Eye (tissue), 1 donor: ENCODE measurements at places on chromosomes 12 and 14.

GRCh38 chr14:22792158-22792557 is 23.1 kb downstream of the SLC7A7 start:
- DNase-seq = no peak

DNA sequence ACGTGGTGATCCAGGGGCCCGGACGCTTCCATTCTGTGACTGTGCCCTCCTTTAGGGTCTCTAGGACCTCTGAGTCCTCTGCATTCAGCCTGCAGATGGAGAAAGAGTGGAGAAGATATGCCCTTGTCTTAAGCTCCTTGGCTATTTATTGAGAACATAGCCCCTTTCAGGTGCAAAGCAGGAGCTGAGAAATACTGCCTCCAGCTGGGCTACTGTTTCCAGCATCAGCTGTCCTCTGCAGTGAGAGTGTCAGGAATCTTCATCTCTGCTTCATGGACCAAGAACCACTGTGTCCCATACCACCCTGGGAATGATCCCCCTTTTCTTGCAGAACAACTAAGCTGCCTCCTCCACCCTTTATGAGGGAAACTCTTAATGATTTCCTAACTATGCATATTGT is 47.8 kb upstream of the CEP83 start:
- no peak for DNase-seq

GRCh38 chr12:118327391-118327790 is 45.3 kb downstream of the TAOK3 start:
- peak; percentile 10 for DNase-seq

GRCh38 chr14:71060825-71061455 is 153.7 kb downstream of the PCNX1 start:
- no peak for DNase-seq

DNA sequence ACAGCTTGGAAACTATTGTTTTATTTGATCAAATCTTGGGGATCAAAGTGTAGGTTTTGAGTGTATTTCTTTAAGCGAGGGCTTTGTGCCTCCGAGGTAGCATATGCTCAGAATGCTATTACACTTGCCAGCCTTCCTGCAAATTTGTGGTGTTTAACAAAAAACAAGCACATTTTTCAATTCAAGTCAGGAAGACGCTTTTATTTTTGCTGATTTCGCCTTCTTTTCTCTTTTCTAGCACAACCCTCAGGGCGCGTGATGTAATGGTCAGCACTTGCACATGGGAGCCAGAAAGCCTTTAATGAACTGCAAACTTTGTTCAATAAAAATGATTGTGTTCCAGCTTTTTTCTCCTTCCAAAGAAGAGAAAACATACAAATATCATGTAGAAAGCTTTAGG is 466.5 kb downstream of the PRKD1 start:
- no peak for DNase-seq

DNA sequence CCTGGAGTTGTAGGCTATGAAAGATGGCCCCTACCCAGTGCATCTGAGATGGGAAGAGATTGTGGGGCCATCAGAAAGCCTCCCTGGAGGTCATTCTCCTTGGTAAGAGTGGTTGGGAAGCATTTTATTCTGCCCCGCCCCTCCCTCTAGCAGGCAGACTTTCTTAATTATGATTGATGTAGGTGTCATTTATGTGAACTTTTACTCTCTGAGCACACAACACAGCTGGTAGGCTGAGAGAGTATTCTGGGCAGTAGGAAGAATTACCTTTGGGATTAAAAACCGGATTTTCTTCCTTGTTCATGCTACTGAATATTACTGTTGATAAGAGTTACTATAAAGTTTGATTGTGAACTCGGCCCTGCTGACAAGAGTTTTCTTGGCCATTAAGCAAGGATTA is 266.8 kb downstream of the TTC6 start:
- no peak for DNase-seq

GRCh38 chr12:124722878-124723277 is 140.8 kb downstream of the SCARB1 start:
- no peak for DNase-seq

GRCh38 chr12:49057888-49058287 is 2.7 kb downstream of the KMT2D start:
- DNase-seq = no peak

- DNase-seq = no peak
Measured at GRCh38 chr14:96648506-96649326, 146.5 kb downstream of the PAPOLA start.

DNA sequence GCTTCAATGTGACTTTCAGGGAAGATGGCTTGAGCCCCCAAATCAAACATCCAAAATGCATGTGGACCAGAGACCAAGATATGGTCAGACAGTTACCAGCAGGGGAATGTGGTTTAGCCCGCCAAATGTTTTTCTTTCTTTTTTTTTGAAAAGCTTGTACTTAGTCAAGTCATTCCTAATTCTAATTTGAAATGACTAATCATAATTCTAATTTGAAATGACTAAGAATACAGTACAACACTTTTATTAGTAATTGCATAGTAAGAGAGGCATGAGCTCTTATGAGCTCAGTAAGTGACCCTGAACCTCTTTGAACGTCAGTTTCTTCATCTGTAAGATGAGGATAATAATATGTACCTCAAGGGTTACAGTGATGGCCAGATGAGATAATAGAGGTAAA is 72.4 kb downstream of the HECTD4 start:
- no peak for DNase-seq

DNA sequence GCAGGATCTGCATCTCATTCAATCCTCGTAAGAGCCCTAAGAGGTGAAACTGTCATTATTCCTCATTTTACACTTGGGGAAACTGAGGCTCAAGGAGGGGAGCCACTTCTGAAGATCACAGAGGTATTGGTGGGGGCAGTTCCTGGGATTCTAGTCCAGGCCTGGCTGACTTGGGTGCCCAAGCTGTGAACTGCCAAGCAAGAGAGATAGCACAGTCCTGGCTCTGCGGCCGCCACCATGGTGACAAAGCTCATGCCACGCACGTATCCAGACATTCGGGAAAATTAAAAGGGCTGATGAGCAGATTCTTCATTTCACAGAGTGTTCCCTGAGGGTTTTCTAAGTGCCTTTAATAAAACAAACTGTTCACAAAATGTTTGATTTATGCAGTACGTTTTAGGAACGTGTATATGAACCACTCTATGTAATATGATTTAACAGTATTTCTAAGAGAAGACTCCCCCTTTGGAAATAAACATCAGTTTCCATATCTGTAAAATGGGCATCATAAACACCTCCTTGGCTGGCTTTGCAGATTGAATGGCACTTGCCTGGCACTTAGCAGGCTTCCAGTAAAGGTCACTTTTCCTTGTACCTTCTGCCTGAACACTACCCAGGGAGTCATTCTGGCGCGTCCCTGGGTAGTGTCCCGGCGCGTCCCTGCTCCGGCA is 84.6 kb downstream of the ACACB start:
- no peak for DNase-seq

DNA sequence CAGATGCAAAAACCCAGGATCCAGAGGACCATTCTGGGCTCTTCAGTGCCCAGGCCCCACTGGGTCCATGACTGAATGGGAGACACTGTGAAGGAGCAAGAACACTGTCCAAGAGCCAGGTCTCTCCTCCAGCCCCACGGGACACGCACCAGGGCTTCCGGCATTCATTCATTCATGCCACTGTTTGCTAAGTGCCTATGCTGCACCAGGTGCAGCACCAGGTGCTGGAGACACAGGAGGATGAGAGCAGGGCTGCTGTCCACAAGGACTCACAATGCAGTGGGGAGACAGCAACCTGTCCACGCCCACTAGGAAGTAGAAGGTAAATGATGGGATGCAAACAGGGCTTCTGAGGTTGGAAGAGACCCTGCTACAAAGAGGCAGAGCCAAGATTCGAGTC is 20.4 kb downstream of the CLMN start:
- DNase-seq = no peak

DNA sequence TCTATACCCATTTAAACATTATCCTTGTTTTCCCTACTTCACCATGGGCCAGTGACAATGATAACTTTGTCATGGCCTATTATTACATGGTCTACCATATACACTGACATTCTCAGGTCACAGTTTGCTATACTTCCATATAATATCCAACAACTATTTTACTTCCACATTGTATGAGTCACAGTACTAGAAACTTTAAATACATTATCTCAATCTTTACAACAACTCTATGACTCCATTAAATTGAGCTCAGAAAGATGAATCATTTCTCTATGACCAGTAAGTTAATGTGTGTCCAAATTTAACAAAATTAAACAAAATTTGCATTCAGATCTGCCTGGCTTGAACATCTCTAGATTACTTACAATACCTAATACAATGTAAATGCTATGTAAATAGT is 93.9 kb downstream of the PLEKHG7 start:
- DNase-seq = no peak

DNA sequence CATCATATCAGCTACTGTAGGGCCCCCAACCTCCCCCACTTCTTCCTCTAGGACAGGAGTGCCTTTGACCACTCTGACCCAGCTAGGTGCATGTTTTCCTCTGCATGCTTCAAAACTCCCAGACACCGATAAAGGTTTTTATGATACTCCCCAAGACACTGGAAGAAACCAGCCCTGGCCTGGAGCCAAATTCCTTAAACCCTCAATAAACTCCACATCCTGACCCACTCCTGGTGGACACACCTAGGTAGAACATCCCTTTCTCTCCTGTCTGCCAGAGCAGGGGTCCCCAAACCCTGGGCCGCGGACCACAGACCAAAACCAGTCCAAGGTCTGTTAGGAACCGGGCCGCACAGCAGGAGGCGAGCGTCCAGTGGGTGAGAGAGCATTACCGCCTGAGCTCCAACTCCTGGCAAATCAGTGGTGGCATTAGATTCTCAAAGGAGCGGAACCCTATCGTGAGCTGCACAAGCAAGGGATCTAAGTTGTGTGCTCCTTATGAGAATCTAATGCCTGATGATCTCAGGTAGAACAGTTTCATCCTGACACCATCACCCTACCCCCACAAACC is 49.6 kb downstream of the NT5DC3 start:
- DNase-seq = no peak

DNA sequence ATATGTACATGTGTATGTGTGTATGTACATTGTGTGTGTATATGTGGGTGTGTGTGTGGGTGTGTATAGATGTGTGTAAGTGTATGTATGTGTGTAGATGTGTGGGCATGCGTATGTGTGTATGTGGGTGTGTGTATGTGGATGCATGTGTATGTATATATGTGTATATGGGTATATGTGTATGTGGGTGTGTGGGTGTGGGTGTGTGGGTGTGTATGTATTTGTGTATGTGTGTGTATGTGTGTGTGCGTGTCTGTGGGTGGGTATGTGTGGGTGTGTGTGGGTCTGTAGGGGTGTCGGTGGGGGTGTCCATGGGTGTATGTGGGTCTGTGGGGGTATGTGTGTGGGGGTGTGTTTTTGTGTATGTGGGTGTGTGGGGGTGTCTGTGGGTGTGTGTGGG is 101.6 kb downstream of the PIWIL1 start:
- DNase-seq = no peak

DNA sequence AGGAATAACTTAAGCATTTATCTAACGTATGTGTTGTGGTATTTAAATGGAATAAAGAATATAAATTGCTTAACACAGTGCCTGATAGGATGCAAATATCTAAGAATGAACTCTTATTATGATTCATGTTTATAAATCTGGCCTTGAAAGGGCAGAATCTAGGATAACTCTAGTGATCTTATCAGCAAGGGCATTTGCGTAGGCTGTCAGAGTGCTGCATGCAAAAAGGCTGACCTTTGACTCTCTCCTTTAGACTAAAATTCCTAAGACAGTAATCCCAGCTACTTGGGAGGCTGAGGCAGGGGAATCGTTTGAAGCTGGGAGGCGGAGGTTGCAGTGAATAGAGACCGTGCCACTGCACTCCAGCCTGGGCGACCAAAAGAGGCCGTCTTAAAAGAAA is 31.3 kb upstream of the ANP32D start:
- DNase-seq = no peak
